AG08396 (cell line): ENCODE measurements at places on chromosomes 16 and 17.

DNA sequence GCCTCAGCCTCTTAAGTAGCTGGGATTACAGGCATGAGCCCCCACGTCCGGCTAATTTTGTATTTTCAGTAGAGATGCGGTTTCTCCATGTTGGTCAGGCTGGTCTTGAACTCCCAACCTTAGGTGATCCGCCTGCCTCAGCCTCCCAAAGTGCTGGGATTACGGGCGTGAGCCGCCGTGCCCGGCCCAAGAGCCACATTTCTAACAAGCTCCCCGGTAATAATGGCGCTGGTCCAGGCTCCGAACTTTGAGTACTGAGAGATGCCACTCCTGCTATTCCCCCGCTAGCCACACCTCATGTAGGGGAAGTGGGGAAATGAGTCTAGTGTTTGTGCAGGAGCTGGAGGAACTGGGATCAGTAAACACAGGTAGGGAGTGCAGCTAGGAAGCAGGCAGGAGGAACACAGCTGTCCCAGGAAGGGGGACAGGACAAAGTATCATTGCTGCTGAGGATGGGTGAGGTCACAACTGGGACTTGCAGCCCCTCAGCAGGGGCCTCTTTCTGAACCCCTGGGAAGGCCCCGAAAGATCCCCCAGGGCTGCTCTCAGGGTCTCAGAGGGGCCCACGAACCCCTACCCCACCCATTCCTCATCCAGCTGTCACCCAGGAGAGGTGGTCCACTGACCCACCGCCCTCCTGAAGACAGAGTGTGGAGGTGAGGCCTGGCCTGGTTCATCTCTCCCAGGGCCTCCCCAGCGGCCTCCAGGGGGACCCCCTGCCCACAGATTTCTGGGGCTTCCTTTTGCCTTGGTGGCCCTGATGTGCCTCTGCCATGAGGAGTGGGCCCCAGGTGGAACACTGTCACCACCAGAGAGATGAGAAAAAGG is 3.7 kb upstream of the KREMEN2 start:
- no peak for DNase-seq

DNA sequence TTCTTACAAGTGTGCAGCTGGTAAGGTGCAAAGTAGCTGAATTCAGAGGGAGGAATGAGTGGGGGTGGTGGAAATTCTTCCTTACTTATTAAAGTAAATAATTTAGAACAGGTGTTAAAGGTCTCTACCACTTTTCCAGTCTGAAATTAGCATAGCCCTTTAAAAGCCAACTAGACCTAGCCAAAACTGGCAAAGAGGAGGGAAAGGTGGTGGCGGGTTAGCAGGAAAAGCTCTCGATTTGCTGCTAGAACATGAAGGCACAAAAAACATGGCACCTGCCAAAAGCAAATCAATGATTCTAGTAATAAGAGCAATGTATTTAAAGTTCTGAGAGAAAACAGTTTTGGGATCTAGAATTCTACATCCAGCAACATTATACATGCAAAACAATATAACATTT is 157.7 kb downstream of the PARN start:
- no peak for DNase-seq

DNA sequence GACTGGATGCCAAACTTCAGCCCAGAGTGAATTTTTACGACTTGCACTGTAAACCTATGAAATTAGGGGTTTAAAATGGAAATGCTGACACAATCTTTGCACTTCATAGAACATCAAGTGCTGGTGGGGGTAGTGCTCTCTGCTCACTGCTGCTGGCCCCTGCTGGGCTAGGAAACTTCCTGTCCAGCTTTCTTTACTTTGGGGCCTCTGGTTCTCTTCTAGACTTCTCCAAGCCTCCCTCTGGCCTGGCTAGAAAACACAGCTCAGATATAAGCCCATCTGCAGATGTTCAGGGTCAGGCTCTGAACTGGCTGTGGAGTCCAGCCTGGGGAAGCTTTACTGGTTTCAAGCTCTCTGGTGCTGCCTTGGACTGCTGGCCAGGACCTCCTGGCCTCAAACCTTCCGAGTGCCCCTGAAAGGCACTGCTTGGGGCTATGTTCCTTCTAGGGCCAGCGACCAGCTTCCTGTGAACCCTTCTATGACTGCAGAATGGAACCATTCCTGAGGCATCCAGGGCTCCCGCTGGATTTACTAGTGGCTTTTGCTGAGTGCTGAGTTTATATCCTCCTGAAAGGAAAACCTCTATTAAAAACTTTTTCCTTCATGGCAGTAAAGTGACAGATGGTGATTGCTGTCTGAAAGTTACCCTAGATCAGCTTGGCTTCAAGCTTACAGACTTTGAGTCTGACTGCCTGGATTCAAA is 59.4 kb downstream of the TBX4 start:
- DNase-seq, result no peak

- DNase-seq, result no peak
Observed at GRCh38 chr17:66461343-66461995, 159.1 kb downstream of the PRKCA start.

GRCh38 chr17:74383141-74383540 is 15.8 kb downstream of the GPR142 start:
- DNase-seq, result no peak

- DNase-seq, result peak; percentile 8
Observed at GRCh38 chr16:48323783-48324775, 61.1 kb downstream of the SIAH1 start.

GRCh38 chr17:41329279-41329948 is 13.9 kb upstream of the KRTAP17-1 start:
- DNase-seq, result peak; percentile 71

GRCh38 chr16:381789-382717 is at the start of gene PGAP6:
PGAP6 (minus strand) TSS chr16:381978; CDS start chr16:381821, 157 bp downstream.
- peak; percentile 95 for DNase-seq

DNA sequence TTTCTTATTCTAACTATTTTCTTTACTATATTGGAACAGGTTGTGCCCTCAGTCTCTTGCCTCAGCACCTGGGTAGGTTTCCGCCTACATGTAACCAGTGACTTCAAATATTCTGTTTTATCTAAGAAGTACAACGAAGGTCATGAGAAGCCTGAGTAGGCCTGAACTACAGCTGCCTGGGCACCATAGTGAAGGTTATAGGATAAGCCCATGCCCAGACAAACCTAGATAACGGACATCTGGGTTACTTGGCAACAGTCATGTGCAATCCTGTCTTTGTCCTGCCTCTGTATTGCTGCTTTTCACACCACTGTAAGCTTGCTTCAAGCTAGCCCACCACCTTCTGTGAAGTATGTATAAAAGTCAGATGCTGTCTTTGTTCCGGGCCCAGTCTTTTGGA is 25.4 kb upstream of the ARL4D start:
- DNase-seq, result no peak

- DNase-seq, result no peak
Observed at GRCh38 chr17:2716649-2717048, 5.1 kb upstream of the CLUH start.

- DNase-seq, result no peak
Observed at GRCh38 chr17:163514-164098, 17.8 kb downstream of the DOC2B start.

DNA sequence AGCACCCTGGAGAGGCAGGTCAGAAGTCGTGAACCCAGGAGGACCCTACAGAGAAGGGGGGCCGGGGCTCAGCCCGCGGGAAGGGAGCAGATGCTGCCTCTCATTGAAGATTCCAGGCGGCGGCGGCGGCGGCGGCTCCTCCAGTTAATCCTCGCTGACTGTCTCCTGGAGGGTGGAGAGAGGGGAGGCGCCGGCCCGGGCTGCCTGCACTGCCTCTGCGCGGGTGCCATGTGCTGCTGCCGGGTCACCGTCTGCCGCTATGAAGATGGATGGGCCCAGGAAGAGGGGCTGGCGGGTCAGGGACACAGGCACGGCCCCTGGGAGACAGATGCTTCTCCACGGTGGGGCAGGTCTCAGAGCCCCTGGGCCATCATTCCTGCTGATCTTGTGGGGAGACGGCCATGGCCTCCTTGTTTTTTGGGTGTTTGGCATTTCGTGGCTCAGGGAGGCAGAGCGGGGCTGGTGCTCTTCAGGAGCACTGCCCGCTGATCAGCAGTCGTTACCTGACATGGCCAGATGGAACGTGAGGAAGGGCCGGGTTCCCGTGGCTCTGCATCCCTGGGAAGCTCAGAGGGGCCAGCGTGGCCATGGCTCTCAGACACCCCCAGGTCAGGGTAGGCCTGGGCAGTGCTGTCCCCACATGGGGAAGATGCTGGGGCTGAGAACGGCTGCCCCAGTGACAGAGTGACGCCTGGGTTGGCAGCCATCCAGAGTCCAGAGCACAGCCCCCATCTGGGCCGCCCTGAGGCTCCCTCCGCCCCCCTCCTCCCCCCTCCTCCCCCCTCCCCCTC is 36.1 kb downstream of the GINS2 start:
- peak; percentile 85 for DNase-seq

DNA sequence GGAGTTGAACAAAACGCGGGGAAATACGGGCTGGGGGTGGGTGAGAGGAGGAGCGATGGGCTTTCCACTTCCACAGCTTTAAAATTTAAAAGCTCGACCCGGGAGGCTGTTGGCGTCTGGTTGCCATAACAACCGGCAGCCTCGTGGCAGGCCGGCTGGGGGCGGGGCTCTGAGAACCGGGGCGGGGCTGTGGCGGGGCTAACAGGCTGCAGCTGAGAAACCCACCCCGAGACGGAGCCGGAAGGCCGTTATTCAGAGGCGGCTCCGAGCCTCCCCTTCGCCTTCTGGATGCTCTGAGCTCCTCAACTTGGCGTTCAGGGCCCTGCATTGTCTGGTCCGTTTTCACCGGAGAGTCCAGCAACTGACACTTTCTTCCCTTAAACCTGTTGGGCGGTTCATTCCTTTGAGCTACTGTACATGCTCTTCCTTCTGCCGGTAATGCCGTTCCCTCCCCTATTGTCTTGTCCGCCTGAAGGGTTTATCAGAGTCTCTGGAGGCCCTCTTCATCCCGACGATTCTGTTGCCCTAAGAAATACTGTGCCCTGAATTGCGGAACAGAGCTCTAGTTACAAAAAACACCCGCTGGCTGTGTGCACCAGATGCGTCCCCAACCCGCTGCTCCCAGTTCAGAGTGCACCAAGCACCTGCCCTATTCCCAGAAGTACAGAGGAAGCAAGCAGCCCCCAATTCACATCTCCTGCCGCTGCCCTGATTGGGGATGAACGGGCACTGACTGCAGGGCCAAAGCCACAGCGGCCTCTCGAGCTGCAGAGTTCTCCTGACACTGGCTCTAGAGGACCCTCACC is 596 bp downstream of the DNAAF8 start:
- DNase-seq, result peak; percentile 93

- DNase-seq, result peak; percentile 49
Observed at GRCh38 chr16:84044118-84044488, 1.5 kb upstream of the SLC38A8 start.

DNA sequence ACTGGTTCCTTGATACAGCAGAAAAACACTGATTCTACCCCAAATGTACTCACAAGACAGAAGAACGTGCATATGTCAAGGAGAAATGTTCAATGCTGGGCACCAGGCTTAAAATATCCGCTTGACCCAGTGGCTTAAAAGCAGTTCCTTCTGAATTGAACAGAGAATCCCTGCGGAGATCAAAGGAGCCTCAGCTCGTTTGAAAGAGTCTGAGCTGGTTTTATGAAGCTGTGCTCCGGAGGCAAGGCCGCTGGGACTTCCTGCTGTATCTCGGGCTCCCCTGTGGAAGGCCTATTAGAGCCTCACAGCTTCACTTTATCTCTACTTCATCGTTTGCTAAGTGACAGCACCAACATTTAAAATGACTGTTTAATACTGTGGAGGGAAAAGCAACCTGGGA is 2.2 kb downstream of the LMF1 start:
- no peak for DNase-seq

- no peak for DNase-seq
Observed at GRCh38 chr16:30009990-30010843, 610 bp downstream of the DOC2A start.

- no peak for DNase-seq
Observed at GRCh38 chr17:1686086-1686485, 1.4 kb upstream of the PRPF8 start.

- DNase-seq, result no peak
Observed at GRCh38 chr17:34793231-34793908, 167.9 kb downstream of the CCT6B start.

- DNase-seq, result no peak
Observed at GRCh38 chr17:64573214-64573613, 66.4 kb downstream of the CEP95 start.

GRCh38 chr17:81143200-81143527 is 22.1 kb upstream of the PVALEF start:
- DNase-seq, result no peak

- DNase-seq, result no peak
Observed at GRCh38 chr16:85360323-85361277, 248.3 kb upstream of the CIBAR2 start.

DNA sequence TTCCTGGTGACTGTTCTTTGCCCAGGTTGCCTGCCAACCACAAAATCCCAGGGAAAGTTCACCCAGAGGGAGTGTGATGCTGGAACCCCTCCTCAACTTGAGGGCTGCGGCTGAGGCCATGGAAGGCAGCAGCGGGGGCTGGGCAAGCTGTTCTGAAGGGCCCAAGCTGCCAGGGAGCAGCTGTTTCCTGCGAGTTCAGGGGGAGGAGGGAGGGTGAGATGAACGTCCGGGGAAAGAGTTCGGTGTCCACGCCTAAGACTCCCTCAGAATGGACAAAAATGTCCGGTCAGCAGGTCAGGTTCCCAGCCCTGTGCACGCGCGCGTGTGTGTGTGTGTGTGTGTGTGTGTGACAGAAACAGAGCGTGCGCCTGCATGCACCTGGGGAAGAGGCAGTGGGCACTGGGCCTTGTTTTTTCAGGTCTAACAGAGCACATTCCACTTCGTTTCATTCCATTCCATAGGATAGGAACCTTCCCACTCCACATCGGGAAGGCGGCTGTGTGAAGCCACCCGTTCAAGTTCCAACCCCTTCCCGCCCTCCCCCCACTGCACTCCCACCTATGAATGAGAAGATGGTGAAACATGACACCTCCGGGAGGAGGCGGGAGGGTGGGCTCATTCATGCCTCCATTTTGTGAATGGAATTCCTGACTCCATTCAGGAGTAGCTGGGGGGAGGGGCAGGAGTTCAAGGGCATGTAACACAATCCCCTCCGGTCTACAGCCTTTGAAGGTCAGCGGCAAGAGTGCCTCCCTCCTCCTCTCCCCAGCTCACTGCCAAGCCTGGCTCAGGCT is 15.7 kb downstream of the ETV4 start:
- DNase-seq, result peak; percentile 77

DNA sequence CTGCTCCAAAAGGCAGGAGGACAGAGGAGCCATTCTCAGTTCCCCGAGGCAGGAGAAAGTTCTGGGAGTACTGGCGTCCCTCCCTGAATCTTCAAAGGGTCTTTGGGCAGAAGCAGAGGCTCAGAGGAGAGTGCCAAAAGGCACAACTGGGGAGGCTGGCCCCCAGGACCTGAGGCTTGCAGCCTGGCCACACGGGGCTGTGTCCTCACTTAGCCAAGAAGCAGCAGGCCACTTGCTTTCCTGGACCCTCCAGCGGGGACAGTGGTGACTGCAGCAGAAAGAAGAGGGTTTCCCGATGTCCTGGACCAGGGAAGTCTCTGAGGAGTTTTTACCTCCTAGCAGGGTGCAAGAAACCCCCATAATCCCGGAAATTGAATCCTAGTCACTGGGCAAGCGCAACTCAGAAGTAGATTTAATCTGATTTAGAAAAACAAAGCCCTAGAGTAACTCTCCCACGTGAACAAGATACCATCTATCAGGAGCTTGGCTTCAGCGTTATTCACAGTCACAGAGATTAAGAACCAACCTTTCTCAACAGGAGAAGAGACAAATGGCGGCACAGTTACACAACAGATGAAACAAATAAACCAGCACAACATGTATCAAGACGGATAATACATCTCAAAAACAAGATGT is 25.5 kb upstream of the BCO1 start:
- no peak for DNase-seq
